ENCODE measurements at places on chromosomes 11 and 22. TPM values are rescaled to one million over a fixed set of nuclear protein-coding genes. Genes with fewer than 3 reads are reported as not detected.

Gene TMEM151A
- total RNA-seq, result not detected

Gene SCN4B
- 1.4 TPM for total RNA-seq

Gene GDPD4
- total RNA-seq, result not detected

GRCh38 chr11:134086376-134086775 lies 17.5 kb downstream of the JAM3 start:
- no peak for DNase-seq

DNA sequence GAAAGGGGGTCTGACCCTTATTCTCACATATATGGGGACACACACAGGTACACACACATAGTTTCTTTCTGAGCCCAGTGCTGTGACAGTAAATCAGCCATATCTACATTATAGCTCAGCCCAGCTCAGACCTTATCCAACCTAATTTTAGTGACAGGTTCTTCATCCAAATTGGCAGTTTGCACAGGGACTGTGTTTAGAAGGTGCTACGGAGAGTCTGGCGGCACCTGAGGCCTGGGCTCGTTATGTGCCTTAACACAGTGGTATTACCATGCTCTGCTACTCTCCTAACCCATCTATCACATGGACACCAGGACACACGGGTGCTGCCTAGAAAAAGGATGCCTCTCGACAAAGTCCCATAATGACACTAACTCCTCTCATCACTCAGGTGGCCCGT lies 109.3 kb downstream of the GALNT18 start:
- DNase-seq, result no peak

Measured in ureter (tissue), 1 donor.